ENCODE measurements at places on chromosomes 4 and X. TPM values are rescaled to one million over a fixed set of nuclear protein-coding genes. Genes with fewer than 3 reads are reported as not detected.

F9 gene
- polyA plus RNA-seq = not detected

LGI2 gene
- 4.8 TPM for polyA plus RNA-seq

FAM149A gene
- 32.4 TPM for polyA plus RNA-seq

PTCHD1 gene
- polyA plus RNA-seq = not detected

ZIC3 gene
- polyA plus RNA-seq = not detected

P2RY10 gene
- polyA plus RNA-seq = not detected

RXFP1 gene
- 1.7 TPM for polyA plus RNA-seq

HNRNPH2 gene
- 68.1 TPM for polyA plus RNA-seq

- DNase-seq = no peak
Observed at GRCh38 chrX:150211988-150212387, 151.1 kb upstream of the MAMLD1 start.

DNA sequence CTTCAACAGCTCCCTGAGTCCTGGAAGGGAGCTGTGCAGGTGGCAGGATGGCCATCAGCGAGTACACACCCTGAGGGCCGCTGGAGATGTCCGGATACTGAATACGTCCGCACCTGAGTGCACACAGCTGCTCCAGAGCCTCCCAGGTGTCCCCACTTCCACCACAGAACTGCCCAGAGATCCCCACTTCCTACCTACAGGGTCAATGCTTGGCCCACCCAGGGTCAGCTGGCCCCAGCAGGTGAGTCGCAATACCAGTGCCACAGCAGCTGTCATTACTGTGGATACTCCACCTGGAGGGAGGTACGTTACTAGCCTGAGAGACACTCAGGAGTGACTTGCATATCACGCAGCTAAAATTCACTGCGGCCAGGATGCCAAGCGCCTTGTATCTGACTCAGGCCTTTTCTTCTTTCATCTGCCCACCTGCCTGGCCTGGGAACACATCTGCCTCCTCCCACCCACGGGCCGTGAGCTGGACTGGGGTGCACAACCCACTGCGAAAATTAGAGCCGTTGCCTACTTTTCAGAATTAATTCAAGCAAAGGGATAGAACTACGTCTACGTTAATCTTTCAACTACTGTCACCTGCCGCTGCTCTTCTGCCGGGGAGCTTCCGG lies 9.4 kb downstream of the C4orf50 start:
- DNase-seq = no peak

DNA sequence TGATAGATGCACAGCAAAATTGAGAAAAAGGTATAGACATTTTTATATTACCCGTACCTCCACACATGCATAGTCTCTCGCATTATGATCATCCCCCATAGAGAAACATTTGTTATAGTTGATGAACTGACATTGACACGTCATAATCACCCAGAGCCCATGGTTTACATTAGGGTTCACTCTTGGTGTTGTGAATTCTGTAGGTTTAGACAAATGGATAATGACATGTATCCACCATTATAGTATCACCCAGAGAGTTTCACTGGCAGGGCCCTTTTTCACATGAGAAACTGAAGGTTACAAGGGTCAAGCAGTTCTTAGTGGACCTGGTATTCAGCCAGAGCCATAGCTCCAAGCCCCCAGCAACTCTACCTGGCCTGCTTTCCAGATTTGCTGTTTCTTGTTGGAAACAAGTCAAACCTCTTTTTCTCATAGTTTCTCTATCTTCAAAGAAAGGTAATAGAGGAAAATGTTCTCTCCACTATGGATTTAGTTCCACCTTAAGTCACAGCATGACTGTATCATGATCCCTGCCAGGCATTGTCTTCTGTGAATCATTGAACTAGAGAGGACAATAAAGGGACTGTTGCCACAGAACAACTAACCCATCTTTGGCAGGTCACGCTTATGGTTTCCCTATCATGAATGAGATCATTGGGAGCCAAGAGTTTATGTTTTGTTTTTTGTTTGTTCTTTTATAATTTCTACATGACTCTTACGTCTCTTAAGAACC lies 64.0 kb downstream of the HHIP start:
- DNase-seq = no peak

DNA sequence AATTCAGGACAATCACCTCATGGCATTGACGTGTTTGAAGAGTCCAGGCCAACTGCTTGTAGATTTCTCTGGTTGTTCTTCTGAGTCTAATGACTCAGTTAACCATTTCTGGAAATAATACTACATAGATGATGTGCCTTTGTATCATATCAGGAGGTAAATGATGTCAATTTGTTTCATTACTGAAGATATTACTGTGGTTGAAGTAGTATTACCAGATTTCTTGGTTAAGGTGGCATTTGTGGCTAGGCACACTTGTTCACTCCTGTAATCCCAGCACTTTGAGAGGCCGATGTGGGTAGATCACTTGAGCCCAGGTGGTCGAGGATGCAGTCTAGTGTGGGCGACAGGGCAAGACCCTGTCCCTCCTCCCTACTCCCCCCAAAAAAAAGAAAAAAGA lies 15.7 kb downstream of the RPL9 start:
- no peak for DNase-seq

- DNase-seq = no peak
Observed at GRCh38 chrX:105738162-105738561, 84.2 kb upstream of the NRK start.

DNA sequence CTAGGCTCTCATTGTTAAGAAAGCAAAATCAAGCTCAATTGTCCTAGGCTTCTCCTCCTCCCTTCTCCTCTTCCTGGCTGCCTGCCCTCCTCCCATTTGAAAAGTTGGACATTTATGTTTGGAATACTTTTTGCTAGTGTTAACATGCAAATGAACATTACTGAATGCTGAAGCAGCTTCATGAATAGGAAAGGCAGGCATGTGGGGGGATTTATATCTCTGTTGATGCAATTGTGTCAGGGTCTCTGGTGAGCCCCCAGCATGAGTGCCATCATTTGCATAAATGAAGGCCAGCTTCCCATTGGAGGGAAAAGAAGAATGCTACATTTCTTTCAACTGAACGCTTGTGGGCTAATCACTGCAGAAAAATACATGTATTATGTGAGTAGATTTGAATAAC lies 160.1 kb upstream of the NDST3 start:
- no peak for DNase-seq

GRCh38 chrX:23861215-23861896 lies 46.4 kb downstream of the APOO start:
- DNase-seq = no peak

DNA sequence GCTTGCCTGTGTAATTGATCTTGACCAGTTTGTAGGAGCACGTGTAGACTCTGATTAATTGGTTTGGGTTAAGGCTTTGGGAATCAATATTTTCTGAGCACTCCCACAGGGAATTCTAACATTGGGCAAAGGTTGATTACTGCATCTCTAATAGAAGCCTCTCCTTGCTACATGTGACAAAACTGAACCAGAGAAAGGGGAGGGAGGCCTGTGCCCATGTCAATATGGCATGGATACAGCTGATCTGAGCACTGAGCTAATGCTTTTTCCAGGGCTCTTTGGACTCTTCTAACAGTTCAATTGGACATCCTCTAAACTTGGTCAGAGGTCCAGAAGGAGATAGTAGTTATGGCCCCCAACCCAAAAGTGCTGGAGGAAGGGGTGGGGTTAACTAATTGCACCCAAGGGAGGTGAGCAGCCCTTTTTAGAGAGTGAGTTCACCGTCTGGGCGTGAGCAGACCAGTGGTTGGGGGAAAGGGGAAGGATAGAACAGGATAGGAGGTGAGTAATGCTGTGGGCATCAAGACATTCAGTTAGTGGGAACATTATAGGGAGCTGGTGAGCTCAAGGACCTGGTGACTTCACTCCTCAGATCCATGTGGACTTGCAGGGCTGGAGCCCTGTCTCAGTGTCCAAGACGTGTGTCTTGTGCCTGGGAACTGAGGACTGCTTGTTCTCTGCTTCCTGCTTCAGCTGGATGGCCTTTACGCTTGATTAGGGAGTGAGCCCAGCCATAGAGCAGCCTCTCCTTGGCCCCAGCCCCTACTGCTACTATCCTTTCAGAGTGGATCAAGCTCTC lies 22.8 kb downstream of the MSN start:
- no peak for DNase-seq

- peak; percentile 18 for DNase-seq
Observed at GRCh38 chr4:156038772-156039171, 85.1 kb upstream of the CTSO start.

DNA sequence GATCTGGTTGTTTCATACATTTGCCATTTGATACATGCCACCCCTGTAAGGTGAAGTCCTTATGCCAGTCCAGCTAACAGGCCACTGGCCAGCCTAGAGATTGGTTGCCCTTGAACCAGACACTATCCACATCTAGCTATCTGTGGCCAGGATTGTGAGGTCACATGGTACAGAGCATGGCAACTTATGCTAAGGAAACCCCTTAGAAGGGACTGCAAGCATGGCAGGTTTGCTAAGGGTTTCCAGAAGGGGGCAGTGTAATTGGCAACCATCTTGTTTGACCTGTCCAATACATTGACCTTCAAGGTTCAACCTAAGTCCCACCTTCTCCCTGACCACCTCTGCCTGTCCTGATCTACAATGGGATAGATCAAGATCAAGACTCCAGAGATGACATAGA lies 47.5 kb downstream of the SMC1A start:
- no peak for DNase-seq

DNA sequence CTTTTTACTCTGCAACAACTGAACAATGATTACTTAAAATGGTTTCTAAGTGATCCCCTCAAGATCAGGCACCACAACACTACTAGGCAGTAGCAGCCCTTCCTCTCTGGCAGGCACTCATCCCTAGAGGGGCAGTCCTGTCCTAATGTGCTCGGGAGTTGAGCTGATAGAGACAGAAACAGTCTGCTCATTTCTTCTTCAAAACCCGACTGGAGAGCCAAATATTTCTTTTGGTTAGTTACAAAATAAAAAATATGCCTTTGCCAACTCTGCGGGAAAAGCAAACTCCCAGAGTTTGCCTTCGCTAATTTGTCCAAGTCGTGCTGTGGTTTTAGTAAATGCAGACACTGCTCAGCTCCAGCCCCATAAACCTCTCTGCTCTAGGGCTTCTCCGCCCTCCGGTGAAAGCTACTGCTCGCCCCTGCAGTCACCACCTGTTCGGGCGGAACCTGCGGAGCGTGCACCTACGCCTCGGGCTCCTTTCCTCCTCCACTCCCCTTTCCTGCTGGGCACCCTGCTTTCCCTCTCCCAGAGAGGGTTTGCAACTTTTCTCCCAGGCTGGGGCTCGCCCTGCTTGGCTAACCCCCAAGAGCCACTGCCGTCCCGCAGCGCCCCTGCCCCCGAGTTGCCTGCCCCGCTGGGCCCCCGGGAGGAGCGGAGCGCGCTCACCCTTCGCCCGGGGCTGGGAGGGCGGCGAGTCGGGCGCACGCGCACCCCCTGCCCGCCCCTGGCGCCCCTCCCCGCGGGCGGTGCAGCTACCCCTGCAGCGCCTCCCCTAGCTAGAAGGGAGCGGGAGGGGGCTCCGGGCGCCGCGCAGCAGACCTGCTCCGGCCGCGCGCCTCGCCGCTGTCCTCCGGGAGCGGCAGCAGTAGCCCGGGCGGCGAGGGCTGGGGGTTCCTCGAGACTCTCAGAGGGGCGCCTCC lies at the start of gene NPNT:
Gene NPNT (plus strand): TSS at position 812 of the 923 bp plus-strand sequence. CDS start 182 bp downstream, outside the sequence.
- DNase-seq = peak; percentile 81

DNA sequence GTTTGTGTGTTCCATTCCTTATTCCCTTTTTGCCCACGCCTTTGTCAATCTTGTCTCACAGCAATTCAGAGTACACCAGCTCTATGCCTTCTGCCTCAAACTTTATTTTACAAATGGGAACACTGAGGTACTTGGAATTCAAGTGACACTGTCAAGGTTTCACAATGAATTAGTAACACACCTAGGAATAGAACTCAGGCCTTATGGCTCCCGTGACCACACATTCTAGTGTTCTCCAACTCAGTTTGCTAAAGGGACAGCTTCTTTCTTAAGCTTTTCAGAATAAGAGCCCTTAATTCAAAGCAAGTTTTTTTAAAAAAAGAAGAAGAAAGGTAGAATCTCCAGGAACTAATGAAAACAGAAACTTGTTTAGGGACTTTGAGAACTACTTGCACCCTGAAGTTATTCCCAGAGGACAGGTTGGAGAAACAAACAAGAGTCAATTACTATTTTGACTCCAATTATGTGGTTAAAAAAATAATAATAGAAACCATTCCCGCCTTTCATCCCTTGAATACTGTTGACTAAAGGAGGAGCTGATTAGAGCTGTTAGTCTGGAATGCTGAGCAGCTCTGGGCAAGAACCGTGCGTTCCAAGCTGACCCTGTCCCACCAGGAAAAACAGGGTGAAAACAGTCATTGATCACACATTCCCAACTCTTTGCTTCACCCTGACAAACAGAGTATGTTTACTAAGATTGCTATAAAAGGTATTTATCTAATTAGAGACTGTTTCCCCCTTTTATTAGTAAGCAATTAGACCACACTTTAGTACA lies 408.8 kb upstream of the CNKSR2 start:
- no peak for DNase-seq

GRCh38 chr4:41258783-41259182 lies 2.1 kb downstream of the UCHL1 start:
- no peak for DNase-seq

DNA sequence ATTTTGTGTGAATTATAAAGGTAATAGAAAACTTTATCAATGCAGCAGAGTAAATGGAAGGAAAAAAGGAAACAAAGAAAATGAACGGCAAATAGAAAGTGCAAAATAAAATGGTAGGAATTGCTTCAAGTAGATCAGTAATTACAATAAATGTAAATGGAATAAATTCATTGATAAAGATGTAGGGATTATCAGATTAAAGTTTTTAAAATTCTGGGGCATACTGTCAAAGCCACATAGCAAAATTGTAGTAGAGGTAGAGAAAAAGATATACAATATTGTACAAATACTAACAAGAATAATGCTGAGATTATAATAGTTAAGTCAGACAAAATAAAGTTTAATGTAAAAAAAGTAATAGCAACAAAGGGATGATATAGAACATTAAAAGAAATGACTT lies 94.7 kb downstream of the SMIM20 start:
- no peak for DNase-seq

DNA sequence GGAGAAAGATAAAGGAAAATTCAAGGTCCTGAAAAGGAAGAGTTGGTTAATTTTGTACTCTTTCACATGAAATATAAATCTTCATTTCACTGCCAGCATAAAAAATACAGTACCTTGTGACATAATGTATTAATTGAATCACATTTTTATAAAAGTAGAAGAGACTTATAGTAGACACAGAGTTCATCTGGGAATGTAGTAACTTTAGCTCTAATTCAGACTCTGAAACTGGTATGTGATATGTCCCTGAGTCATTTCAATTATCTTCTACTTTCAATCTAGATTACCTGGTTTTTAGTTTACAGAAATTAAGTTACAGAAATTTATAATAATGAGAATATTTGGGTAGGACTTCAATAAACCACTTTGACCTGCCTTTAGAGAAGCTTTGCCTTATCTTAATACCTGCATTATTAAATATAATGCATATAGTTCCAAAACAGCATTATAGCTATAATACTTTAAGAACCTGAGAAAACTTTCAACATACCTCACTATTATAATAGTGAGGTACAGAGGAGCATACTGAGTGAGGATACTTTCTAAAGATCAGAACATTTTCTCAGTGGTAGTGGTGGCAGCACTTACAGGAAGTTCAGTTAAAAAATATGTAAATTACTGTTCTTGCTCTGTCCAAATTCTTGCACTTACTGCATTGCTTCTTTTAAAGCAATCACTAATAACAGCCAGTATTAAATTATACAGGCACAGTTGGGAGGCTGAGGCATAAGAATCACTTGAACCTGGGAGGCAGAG lies 11.2 kb downstream of the NEK1 start:
- DNase-seq = no peak

GRCh38 chr4:10639100-10639499 lies 45.5 kb downstream of the CLNK start:
- DNase-seq = no peak

Measured in kidney (tissue), 22 donors.